ENCODE measurements at places on chromosomes 5 and 9.

GRCh38 chr9:68537616-68537880 is 3.1 kb downstream of the TMEM252 start:
- DNase-seq, result no peak

- DNase-seq, result no peak
Measured at GRCh38 chr5:67416133-67416937, 219.7 kb upstream of the CD180 start.

DNA sequence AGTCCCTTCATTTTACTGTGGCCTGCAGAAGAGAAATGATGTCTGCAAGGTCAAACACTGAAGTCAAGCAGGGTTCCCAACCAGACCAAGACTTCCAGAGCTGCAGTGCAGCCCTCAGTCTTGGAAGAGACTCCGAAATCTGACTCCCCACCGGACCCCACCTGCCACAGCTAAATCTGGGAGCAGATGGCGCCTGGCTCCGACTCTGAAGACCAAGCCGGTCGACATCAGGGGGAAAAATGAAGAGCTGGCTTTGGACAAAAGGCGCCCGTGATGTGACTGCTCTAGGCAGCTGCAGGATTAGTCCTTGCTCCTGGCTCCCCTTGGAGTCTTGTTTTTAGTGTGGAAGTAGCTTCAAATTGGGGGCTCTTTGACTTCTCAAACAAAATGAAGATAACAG is 72.4 kb upstream of the ZNF622 start:
- no peak for DNase-seq

GRCh38 chr5:135826994-135827671 is 7.3 kb upstream of the SLC25A48 start:
- DNase-seq, result no peak

All from stimulated activated CD4-positive, alpha-beta T cell treated with anti-CD3 and anti-CD28 coated beads, Interleukin-12 subunit alpha, Interleukin-12 subunit beta, amount 100 ng/mL, for 4 hours (primary cell).